ENCODE measurements at places on chromosomes 5 and 9.

GRCh38 chr5:38576442-38576841 lies 20.0 kb upstream of the LIFR start:
- no peak for DNase-seq

DNA sequence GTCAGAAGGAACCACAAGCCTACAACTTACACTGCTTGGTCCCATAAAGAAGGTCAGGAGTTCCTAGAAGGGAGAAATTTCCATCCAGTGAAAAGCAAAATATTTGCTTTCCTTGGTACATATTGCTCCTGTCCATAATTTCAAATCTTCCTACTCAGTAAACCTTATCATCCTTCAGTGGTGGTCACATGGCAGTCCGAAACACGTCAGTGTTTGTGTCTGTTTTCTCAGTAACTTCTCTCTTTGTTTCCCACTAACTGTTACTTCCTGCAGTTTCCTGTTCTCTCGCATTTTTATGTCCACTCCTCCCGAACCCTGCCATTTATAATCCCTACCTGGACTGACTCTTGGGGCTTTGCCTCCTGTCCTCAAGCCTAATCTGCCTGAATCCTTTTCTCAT lies 129.1 kb downstream of the FANCC start:
- no peak for DNase-seq

- no peak for DNase-seq
These were observed 211.2 kb upstream of the DAPK1 start for GRCh38 chr9:87286506-87286905.

DNA sequence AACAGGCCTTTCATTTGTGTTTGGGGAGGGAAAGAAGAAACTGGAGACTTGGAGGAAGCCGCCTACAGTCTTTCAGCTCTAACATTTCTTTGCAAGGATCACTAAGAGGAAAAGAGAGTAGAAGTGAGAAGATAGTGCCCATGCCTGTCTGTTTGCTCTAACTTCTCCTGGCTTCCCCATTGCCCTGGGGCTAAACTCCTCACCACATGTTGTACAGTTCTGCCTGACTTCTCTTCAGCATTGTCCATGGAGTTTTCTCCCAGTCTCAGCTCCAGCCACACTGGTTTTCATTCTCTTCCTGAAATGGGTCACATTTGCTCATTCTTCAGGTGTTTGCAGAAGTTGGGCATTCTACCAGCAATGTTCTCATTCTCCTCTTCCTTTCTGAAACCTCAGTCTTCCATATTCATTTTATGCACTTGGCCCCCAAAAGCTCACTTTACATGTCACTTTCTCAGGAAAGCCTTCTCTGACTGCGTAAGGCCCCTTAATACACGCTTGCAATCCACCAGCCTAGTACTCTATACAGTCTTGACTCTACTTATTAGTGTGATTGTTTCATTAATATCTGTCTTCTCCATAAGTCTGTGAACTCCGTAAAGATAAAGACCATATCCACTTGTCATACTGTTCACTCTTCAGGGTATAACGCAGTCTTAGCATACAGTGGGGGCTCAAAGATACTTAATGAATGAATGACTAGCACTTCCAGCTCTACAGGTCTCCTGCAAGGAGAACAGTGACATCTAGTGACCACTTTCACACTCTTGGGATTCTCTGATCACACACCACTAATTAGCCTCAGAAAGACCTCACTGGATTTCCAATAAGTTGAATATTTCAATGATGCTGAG lies 40.2 kb upstream of the TRIM32 start:
- DNase-seq, result no peak

GRCh38 chr9:120928483-120929228 lies 2.1 kb upstream of the TRAF1 start:
- peak; percentile 14 for DNase-seq

GRCh38 chr5:178429491-178430185 lies 160.6 kb downstream of the COL23A1 start:
- DNase-seq, result no peak

DNA sequence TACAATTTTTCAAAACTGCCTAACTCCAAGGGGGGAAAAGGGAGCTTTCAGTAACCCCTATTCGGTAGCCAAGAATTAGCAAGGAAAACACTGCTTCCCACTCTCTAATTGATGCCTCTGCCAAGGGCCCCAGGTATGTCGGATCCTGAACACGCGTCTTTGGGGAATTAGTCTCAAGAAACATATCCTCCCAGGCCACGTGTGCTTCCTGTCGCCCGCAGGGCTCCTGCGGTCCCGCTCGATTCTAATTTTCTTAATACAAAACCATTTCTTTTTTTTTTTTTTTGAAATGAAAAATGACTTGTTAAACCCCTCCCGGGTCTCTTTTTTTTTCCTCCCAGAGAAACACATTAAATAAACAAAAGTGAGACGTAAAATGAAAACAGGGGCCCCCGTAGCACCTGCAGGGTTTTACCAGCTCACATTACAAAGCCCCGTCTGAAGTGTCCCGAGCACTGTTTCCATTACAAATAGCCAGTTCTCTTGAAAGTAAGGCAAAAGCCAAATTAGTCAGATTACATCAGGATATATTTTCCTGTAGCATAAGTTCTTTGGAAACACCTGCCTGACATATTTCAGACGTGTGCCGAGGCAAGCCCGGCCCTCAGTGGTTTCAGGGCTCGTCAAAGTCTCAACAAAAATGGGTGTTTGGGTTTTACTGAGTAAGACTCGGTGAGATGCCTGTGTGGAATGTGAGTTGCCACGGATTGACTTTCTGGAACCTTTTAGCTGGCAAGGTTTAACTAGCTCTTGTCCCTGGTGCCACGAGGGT lies 21.5 kb downstream of the SMIM23 start:
- DNase-seq, result no peak

- no peak for DNase-seq
These were observed 346.9 kb downstream of the ZSWIM6 start for GRCh38 chr5:61678966-61679365.

DNA sequence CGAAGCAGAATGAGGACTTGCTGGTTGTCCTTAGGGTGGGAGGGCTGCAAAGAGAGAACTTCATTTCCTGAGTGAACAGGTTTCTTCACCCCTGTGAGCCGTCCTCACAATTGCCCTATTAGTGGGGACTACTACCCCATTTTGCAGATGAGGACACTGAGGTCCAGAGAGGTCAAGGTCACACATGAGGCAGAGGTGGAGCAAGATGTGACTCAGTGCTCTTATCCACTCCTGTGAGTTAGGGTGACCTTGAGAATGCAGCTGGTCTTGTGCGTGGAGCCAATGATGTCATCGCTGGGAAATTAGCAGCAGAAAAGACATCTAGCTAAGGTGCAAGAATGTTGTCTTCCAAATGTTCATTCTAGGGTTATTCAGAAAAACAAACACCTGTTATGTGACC lies 26.9 kb downstream of the GPRIN1 start:
- no peak for DNase-seq

- no peak for DNase-seq
These were observed 98.1 kb downstream of the CDK5RAP2 start for GRCh38 chr9:120481846-120482245.

- DNase-seq, result no peak
These were observed 43.7 kb upstream of the ELOVL7 start for GRCh38 chr5:60887746-60888145.

DNA sequence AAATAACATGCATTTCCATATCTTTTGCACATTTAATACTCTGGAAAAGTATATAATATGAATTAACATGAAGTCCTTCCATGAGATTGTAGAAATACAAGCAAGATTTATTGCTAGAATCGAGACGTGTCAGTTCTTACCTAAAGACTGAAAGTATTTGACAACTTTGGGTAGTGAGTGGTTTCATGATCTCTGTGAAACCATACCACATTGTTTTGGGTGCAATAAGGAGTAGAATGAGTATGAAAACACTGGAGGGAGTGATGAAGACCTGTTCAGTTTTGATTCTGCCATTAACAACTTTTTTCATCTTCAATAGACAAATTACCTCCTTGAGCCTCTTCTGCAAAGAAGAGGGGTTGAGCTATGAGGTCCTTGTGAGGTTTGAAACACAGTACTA lies 133.7 kb downstream of the NUDT12 start:
- DNase-seq, result no peak

GRCh38 chr5:53825016-53825415 lies 264.6 kb downstream of the NDUFS4 start:
- no peak for DNase-seq

- DNase-seq, result no peak
These were observed 1.8 kb downstream of the ARRDC3 start for GRCh38 chr5:91381239-91381773.

DNA sequence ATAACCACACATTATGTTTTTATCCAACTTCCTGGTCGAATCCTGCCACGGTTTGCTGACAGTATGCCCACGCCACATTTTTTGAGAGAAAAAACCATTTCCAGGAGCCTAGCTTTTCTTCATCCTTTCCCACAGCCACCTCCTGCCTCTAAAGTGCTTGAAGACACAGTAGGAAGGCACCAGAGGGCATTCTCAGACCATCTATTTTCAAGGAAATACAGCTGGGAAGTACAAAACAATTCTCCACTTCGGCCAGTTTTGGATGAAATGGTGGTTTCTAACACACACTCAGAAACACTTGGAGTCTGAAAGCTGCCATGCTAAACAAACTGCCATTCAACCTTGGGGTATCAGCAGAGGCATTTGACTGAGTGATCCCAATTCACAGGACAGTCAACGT lies 86.3 kb upstream of the RPS23 start:
- no peak for DNase-seq

- no peak for DNase-seq
These were observed 1942.4 kb upstream of the WWC1 start for GRCh38 chr5:166349046-166349445.

DNA sequence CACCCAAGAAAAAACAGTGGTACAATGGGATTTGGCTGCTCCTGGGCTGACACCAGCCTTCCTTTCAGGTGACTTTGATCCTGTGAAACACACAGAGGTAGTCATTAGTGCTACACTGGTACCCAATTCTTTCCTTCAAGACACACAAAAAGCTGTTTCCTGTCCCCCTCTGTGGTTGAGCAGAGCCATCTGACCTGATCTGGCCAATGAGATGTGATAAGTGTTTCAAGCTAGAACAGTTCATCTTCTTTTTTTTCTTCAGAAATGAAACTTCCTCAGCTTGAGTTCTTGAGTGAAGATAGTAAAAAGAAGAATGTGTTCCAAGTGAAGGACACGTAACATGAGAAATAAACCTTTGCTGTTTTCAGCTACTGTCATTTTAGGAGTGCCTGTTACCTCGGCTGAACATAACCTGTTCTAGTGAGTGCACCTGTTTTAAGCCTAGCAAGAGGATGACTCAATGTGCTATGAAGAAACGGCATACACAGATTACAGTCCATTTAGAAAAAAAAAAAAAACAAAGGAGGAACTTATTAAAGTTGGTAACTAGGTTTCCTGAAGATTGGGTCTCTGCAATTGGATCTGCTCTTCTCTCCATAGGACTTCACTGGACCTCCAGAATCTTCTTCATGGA lies 287.8 kb downstream of the GAS1 start:
- DNase-seq, result no peak

DNA sequence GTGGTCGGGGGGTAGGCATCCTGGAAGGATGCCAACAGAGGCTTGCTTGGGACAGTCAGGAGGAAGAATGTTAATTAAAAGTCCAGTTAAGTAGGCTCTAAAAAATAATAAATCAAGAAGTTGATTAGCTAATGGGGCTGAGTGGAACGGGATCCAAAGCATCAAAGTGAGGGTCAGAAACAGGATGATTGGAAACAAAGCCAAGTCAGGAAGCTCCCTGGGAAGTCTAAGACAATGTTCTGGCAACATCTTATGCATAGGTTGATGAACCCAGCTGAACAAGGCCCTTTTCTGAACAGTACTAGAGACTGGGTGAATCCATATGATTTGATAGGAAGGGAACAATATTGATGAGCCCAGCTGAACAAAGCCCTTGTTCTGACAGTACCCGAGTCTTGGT lies 50.2 kb upstream of the STARD4 start:
- no peak for DNase-seq

- no peak for DNase-seq
These were observed 677 bp upstream of the ZNF79 start for GRCh38 chr9:127423476-127423933.

GRCh38 chr5:145478651-145479050 lies 356.5 kb downstream of the PRELID2 start:
- no peak for DNase-seq

DNA sequence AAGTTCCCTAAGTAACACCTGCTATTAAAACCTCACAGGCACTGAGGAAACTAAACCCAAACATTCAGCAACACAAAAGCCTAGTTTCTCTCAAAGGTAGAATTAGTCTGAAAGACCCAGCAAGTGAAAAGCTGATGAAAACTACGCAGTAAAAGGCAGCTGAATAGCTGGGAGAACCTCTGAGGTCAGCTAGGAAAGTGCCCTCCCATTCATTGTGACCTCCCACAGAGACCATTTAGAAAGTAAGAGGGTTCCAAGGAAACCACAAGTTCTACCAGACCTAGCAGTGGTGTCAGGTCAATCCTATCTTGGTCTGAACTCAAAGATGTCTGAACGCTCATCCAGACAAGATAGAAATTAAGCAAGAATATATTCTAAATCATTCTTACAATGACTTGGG lies 144.7 kb downstream of the SSBP2 start:
- no peak for DNase-seq

- no peak for DNase-seq
These were observed 1114.9 kb upstream of the C9orf72 start for GRCh38 chr9:28688172-28688571.

DNA sequence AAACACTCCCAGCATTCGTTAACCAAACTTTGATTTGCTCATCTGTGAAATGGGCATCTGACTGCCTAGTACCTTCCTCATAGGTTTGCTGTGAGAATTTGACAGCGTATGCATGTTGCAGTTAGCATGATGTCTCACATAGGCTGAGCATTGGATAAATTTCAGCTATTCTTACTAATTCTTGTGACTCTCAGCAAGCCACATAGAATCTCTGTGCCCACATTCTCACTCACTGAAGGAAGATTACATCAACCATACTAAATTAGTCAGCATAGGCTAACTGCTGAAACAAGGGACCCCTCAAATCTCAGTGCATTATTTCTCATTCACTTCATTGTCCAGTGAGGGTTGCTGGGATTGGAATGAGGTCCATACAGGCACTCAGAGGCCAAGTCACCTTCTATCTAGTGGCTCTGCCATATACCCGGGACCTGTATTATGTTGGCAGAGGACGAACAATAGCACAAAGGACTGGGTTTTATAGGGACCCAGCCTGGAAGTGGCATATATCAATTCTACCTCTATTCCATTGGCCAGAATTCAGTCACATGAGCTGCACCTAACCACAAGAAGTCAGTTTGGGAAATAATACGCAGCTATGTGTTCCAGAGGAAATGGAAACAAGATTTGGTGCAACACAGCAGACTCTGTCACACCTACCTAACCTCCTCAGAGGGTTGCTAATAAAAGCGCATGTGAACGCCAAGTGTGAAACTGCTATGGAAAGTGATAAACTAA lies 4.2 kb upstream of the PTGER4 start:
- DNase-seq, result no peak

GRCh38 chr9:109349421-109349846 lies 28.6 kb upstream of the EPB41L4B start:
- DNase-seq, result no peak

- no peak for DNase-seq
These were observed 145.3 kb upstream of the PAPPA start for GRCh38 chr9:116008278-116008677.

- no peak for DNase-seq
These were observed 141.2 kb upstream of the ASTN2 start for GRCh38 chr9:117555964-117556629.
